PC-3 (cell line): ENCODE measurements at places on chromosomes 3 and 15. TPM values are rescaled to one million over a fixed set of nuclear protein-coding genes. Genes with fewer than 3 reads are reported as not detected.

GRCh38 chr3:106877627-106878026, 499.6 kb upstream of the CCDC54 start:
- H3K4me3 ChIP-seq = no peak overlapping the region
- no peak for DNase-seq
- H3K36me3 ChIP-seq = no peaks in the 10 kb centered on the region
- no peaks in the 10 kb centered on the region for H3K4me1 ChIP-seq

GRCh38 chr3:100329800-100330489, 4.6 kb upstream of the NIT2 start:
- peaks cover 6% of the 10 kb centered on the region; the same call in 1 of the 2 replicates for H3K36me3 ChIP-seq
- H3K27me3 ChIP-seq = no peaks in the 10 kb centered on the region
- H3K27ac ChIP-seq = no peak overlapping the region
- no peak overlapping the region for H3K4me3 ChIP-seq
- DNase-seq = no peak

DNA sequence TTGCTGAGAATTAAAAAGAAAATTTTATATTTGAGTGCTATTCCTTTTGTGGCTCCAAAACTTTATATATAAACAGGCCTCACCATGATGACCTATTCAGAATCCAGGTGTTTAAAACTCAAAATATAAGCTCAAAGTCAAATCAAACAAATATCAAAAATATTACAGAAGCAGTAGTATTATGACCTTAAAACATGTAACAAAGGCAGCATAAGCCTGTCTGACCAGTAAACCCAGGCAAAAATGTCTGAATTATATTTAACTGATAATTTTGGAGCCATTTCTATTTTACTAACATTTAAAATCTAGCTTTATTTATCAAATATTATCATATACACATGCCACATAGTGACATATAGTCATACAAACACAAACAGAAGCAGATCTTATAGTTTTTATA, 6.4 kb upstream of the NOX5 start:
- no peaks in the 10 kb centered on the region for H3K4me1 ChIP-seq
- H3K36me3 ChIP-seq = no peaks in the 10 kb centered on the region
- H3K27ac ChIP-seq = no peak overlapping the region
- no peak overlapping the region for H3K4me3 ChIP-seq
- DNase-seq = no peak

TRIM59 gene
- total RNA-seq = 25.3 and 26.4 TPM in 2 replicates

DNA sequence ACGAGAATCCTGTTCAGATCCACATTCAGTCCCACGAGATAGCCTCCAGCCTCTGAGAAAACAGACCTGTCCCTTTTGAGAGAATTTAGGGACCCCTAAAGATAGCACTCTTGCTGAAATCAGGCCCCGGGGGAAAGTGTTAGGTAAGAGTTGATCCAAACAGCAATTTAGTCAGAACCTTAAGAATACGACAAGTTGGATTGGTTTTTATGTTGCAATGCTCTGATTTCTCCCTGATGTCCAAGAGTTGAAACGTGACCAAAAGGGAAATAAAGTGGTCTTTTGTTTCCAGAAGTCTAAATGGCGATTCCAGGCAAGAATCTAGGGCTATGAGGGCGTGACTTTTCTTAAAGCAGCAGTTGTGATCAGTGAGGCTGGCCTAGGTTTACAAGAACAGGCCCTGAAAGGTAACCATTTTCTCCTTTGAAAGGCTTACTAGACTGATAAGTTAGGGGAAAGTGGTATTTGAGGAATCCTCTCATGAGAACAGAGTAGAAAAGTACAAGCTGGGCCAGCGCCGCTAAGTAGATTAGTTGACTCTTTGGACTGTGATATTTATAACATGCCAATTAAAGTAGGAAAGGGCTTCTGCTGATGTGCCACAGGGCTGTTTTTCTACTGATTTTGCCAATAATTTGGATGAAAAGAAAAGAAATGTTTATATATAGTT, 4.9 kb downstream of the MAN2A2 start:
- no peak overlapping the region for H3K4me3 ChIP-seq
- no peaks in the 10 kb centered on the region for H3K27me3 ChIP-seq
- H3K36me3 ChIP-seq = peaks cover 11% of the 10 kb centered on the region
- peaks cover 7% of the 10 kb centered on the region; the same call in 1 of the 2 replicates for H3K4me1 ChIP-seq
- DNase-seq = no peak

- H3K36me3 ChIP-seq = no peaks in the 10 kb centered on the region
- DNase-seq = no peak
- H3K4me3 ChIP-seq = no peak overlapping the region
- H3K27ac ChIP-seq = no peak overlapping the region
- no peaks in the 10 kb centered on the region for H3K4me1 ChIP-seq
These were observed 75.1 kb upstream of the UNC13C start for GRCh38 chr15:53903129-53903528.

- no peaks in the 10 kb centered on the region for H3K27me3 ChIP-seq
- no peak overlapping the region for H3K27ac ChIP-seq
- peaks cover 16% of the 10 kb centered on the region for H3K4me1 ChIP-seq
- DNase-seq = peak; percentile 73
- peaks cover 11% of the 10 kb centered on the region for H3K36me3 ChIP-seq
These were observed 35.0 kb downstream of the CTSH start for GRCh38 chr15:78909791-78910228.

DNA sequence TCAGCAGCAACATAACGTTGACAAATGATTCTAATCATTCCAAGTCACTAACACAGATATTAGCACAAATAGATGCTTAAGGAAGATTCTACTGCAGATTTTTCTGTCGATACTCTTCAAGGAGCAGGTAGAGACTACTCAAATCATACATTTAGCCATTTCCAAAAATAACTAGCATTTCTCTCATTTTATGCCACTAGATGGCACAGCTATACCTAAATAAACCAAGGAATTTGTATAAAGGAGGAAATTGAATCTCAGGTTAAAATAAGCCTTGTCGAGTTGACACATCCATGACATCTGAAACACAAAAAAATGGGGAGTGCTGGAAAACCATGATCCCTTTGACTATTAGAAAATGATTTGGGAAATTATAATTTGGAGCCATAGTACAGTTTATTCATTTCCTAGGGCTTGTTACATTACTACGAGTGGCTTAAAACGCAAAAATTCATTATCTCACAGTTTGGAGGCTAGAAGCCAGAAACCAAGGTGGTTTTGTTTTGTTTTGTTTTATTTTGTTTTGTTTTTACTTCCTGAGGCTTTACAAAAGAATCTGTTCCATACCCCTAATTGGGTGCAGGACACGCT, 59.5 kb upstream of the STRIT1 start:
- DNase-seq = peak; percentile 84
- H3K4me3 ChIP-seq = no peak overlapping the region
- no peaks in the 10 kb centered on the region for H3K36me3 ChIP-seq
- no peaks in the 10 kb centered on the region for H3K27me3 ChIP-seq
- H3K4me1 ChIP-seq = peaks cover 3% of the 10 kb centered on the region; the same call in 1 of the 2 replicates
